Tracheal epithelial cell (primary cell): ENCODE measurements at places on chromosomes 7 and 10. TPM values are rescaled to one million over a fixed set of nuclear protein-coding genes. Genes with fewer than 3 reads are reported as not detected.

Gene DRGX
- not detected in 2 replicates for total RNA-seq

Gene MYH16
- total RNA-seq = under 0.01 and 1.2 TPM in 2 replicates

Gene HDAC9
- total RNA-seq = 8.1 and 52.8 TPM in 2 replicates

Gene PDE1C
- under 0.01 and 1.2 TPM in 2 replicates for total RNA-seq

Gene GIMAP2
- total RNA-seq = 0.24 TPM in 1 of 2 replicates, not detected in the other

Gene ZNF33B
- 18.1 and 36.7 TPM in 2 replicates for total RNA-seq

Gene HYCC1
- 21.1 and 23.4 TPM in 2 replicates for total RNA-seq
